ENCODE measurements at places on chromosomes 3 and 15.

DNA sequence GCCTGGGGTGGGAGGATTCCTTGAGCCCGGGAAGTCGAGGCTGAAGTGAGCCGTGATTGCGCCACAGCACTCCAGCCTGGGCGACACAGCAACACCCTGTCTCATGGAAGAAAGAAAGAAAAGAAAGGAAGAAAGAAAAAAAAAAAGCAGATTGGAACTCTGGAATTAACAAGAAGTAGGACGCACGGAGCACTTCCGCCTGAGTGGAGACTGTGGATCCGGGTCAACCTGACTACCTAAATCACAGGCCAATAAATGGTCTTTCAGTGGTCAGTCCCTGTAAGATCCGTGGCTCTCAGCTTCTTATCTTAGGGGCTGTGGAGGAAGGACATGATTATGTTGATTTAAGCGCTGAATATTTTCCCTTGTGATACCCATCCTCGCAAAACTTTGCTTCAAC, 2.4 kb upstream of the PPARG start:
- DNase-seq, result no peak

DNA sequence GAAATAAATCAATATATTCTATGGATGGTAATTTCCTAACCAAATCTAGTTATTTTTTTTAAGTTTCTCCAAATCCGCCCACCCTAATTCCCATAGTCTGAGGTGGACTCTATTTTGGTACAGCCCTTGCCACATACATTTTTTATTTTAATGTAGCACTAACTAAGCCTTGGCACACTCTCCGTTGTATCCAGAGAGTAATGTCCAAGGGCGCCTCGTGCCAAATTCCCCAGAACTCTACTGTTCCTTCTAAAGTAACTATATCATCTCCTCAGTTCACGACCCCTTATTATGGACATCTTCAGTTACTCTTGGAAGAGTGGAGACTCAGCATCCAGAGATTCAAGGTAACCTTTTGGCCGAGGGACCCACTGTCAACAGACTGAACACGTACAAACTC, 1.3 kb downstream of the VGLL3 start:
- no peak for DNase-seq

GRCh38 chr3:187165144-187165543, 25.8 kb upstream of the RPL39L start:
- peak; percentile 48 for DNase-seq

DNA sequence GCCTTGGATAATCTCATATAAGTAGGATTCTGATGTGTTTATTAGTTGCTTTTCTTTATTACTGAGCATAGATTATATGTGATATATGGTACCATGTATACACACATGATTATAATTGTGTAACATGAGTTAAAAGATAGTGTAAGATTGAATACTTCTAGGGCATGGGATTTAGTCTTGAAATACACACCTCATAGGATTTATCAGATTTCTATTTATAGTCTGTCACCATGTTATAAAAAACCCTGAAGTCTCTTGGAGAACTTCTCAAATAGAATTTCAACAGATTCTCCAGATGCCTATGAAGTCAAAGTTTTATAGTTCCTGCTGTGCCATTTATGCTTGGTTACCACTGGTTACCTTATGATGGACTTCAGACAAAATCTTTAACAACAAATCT, 11.2 kb upstream of the KPNA4 start:
- DNase-seq, result no peak

DNA sequence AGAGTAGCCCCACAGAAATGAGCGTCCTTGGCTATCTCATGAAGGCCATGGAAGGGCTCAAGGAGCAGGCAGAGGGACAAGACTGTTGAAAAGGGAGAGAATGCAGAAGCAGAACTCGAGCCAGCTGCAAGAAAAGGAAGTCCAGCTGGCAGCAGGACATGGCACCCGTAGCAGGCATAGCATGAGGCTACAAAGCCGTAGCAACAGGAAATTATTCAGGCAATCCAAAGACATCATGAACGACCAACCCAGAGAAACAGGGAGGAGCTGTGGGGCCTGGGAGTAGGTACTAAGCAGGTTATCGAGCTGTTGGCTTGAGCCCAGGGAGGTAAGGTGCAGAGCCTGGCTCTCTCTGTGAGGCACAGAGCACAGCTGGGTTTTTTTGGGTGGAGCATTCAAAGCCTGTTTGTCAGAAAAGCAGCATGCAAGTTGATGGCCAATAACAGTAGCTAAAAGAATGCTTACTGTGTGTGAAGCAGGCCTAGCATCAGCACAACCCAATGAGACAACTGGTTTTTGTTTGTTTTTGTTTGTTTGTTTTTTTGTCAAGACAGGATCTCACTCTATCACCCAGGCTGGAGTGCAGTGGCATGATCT, 144.0 kb upstream of the SMAD3 start:
- no peak for DNase-seq

GRCh38 chr3:49460188-49460890, 9.7 kb upstream of the DAG1 start:
- no peak for DNase-seq

GRCh38 chr3:126980266-126980811, 2.6 kb upstream of the PLXNA1 start:
- no peak for DNase-seq

- DNase-seq, result no peak
Observed at GRCh38 chr15:45468294-45468693, 54.3 kb downstream of the SLC30A4 start.

DNA sequence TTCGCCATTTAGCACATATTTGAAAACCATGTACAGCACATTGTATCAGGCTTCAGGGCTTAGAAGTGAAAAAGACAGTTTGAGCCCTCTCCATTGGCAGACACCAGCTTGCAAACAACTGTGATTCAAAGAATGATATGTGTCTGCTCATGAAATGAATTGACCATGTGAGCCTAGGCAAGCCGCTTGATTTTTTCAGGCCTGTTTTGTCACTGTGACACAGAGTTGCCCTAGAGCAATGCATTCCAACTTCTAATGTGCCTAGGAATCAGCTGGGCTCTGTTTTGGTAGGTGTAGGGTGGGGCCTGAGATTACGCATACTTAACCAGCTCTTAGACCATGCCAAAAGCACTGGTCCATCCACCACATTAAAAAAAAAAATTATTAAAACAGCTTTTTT, 53.0 kb downstream of the ATP2C1 start:
- DNase-seq, result no peak

DNA sequence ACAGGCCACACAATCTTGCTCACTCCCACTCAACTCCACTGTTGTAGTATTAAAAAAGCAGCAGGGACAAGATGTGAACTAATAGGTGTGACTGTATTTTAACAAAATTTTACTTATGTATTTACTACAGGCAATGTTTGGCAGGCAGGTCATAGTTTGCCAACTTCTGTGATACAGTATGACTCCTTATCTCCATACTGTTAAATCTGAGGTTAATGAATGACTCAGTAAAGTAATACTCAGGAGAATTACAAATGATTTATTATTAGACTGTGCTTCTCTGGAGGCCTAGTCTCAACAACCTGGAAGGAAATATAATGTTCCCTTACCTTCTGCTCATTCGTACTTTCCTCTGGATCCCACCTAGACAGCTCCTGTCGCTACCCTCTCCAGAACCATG, 258.6 kb upstream of the KCNMB2 start:
- DNase-seq, result no peak

- DNase-seq, result no peak
Observed at GRCh38 chr3:111906656-111907055, 47.6 kb downstream of the PHLDB2 start.

GRCh38 chr15:72927451-72927850, 124.8 kb upstream of the NEO1 start:
- DNase-seq, result no peak

DNA sequence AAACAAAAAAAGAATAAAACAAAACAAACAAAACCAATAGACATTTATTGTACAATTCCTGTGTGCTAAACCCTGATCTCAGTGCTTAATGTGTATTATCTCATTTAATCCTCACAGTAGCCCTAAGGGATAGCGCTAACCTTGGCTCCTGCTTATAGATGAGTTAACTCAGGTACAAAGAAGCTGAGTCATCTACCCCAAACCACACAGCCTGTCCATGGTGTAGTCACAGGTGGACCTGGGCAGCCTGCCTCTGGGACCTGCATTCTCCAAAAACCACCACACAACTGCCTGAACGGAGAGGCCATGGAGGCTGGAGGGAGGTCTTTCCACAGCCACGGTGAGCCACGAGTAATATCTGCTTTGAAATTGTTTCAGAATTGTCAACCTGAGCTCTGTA, 5.5 kb upstream of the CLN6 start:
- no peak for DNase-seq

- no peak for DNase-seq
Observed at GRCh38 chr15:95843241-95843910, 487.1 kb upstream of the NR2F2 start.

DNA sequence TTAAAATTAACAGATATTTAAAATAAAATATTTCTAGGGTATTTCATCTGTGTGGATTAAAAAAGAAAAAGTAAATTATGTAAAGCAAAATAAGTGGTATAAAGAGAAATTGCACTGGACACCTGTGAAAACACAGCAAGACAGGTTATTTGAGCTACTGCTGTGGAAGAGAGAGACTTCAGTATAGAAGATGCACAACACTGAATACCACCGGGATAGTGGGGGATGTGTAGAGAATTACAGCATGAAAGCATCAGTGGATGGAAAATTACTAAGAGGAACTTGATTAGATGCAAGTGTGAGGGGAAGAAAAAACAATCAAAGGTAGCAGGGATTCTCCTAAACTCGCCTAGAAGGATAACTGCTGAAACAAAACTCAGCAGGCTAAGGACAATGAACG, 1242.5 kb upstream of the GBE1 start:
- no peak for DNase-seq

DNA sequence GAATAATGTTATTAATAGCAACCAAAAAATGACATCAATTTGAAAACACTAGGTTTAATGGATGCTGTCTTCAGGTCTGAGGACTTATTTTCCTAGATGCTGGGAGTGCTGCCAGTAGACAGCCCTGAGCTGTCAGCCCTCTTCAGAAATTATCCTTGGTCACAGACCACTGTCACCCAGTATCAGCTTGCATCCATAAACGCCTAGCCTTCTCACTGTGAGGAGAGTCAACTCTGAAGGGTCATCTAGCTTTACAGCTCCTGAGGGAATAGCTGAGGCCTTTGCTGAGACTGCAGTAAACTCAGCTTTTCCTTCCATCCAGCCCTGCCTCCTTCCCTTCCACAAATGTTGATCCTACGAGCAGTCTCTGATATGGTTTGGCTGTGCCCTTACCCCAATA, 19.4 kb upstream of the MNS1 start:
- no peak for DNase-seq

GRCh38 chr15:88610701-88611231, 10.4 kb upstream of the AEN start:
- no peak for DNase-seq

GRCh38 chr3:183192650-183193300, 30.2 kb upstream of the LAMP3 start:
- no peak for DNase-seq

- DNase-seq, result no peak
Observed at GRCh38 chr15:83816124-83816883, 162.4 kb downstream of the ADAMTSL3 start.

GRCh38 chr15:78730955-78731354, 80.3 kb downstream of the ADAMTS7 start:
- no peak for DNase-seq

DNA sequence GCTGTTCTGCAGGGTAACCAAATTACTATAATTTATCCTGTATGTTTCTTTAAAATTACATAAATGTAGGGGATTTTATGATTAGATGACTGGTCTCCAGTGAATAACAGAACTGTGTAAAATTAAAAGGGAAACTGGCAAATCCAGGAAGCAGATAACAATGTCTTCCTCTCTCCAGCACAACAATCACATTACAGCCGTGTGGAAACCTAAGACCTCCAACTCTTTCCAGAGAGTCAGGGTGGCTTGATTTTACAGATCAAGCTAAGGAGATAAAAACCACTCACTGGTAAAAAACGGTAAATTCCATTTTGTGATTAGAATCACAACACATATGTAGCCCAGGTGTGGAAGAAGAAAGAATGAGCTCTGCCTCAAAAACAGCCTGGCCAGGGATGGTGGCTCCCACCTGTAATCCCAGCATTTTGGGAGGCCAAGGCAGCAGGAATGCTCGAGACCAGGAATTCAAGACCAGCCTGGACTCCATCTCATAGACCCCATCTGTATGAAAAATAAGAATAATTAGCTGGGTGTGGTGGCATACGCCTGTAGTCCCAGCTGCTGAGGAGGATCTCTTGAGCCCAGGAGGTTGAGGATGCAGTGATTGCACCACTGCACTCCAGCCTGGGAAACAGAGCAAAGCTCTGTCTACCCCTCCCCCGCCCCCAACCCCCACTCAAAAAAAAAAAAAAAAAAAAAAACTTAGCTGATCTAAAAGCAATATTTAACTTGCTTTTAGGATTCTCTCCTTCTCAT, 29.0 kb downstream of the IL17RD start:
- DNase-seq, result no peak

- no peak for DNase-seq
Observed at GRCh38 chr3:190158261-190158660, 37.6 kb upstream of the P3H2 start.

DNA sequence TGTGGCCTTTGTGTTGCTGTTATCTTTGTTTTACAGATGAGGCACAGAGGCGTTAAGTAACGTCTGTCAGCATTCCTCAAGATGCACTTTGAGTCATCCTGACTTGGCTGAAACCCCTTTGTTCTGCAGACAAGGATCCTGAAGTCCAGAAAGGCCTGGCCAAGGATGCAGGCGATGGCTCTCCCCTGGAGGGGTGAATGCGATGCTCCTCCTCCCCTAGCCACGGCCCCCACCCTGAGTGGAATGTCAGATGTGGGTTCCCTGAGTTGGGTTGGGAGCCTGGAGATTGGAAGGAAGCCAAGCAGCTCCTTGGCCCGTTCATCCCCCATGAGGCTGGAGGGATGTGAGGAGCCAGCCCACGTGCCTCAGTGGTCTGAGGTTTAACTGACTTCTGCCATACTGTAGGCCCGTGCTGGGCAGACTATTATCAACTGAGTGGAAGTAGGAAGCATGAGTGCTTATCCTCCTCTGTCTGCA, 43.3 kb downstream of the POMGNT2 start:
- DNase-seq, result no peak

DNA sequence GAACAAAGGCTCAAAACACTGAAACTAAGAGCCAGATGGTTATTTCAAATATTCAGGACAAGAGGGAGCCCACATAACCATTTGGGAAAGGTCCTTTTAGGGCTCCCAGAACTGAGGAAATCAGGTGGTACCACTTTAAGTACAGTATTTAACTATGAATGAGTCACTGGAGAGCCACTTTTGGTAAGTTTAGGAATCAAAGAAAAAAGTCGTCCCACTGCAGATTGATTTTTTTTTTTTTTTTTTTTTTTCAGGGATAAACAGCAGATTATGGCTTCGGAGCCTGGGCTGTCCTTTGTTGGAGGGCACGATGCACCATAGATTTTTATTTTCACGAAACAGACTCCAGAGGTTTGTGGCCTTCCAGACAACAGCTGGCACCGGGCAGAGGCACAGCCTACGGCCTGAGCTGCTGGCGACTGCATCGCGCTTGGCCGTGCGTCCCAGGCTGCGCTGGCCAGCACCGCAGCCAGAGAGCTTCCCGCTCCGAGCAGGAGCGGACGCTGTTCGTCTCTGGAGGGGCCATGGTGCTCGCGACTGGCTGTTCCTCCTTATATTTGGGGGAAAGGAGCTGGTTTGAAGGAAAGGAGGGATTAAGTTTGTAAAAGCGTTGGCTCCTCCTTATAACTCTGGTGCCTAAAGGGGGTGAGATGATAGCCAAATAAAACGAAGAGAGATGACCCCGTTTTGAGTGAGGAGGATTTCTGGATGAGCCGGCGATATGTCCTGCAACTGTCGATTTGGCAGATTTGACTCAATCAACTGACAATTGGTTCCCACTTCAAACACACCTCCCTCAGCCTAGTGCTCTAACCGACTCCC, 152.9 kb upstream of the GOLIM4 start:
- DNase-seq, result no peak

Data from effector memory CD8-positive, alpha-beta T cell (primary cell).